ENCODE measurements at places on chromosomes 1 and 21.

- no peak for DNase-seq
These were observed 237.6 kb downstream of the NTNG1 start for GRCh38 chr1:107378426-107378825.

DNA sequence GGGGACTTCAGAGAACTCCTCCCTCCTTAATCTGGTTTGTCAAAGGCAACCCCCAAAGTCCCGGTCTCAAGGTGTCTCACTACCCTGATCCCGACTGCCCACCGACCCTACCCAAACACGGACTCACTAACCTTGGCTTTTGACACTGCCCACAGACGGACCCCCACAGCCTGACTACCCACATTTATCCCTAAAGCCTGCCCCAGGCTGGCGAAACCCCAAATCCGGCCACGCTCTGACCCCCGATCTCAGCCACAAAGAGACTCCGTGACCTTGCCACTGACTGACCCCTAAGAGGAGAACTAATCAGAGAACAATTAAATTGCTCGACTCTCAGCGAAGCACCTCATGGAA, 5.2 kb downstream of the ID3 start:
- no peak for DNase-seq

DNA sequence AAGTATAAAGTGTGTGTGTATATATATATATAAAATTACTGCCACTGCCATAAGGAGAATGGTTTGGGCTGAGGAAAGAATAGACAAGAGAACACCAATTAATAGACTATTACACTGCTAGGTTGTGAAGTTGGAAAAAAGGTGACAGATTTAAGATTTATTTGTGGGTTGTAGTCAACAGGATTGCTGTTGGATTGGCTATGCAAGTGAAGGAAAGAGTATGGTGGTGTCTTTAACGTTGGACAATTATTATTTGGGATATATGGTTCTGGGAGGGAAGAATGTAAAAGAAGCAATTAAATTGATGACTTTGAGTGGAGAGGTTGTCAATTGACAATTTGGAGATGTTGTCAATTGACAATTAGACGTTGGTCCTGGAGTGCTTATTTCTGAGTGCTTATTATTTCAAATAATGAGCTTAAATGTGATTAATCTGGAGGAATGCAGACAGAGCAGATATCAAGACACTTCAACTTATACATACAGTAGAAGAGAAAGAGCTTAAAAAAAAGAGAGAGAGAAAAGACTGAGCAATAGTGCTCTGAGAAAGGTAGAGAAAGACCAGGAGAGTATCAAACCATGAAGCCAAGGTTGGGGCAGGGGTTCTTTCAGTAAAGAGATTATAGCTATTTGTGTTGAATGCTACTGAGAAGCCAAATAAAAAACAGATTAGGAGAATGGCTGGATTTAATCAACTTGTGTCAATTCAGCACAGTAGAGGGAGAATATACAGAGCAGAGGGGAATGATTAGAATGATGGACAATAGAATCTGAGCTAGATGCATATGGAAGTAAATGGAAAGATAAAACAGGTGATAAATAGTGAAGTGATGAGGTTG, 9.7 kb downstream of the PTGS2 start:
- DNase-seq, result no peak

DNA sequence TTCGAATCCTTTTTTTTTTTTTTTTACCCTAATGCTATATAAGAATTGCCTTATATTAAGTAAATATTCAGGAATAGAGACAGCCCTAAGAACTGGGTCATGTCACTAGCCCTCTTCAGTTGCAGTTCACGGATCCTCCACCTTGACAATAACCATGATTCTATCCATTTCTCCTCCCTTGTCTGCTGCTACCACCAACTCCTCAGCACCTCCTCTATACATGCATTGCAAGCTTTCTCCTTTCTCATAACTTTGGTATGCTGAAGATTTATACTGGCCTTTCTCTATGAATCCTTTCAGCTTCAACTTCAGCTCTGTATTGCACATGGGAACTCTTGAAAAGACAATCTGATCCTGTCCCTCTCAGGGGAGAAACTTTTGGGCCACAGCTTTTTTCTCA, 14.3 kb upstream of the DR1 start:
- no peak for DNase-seq

DNA sequence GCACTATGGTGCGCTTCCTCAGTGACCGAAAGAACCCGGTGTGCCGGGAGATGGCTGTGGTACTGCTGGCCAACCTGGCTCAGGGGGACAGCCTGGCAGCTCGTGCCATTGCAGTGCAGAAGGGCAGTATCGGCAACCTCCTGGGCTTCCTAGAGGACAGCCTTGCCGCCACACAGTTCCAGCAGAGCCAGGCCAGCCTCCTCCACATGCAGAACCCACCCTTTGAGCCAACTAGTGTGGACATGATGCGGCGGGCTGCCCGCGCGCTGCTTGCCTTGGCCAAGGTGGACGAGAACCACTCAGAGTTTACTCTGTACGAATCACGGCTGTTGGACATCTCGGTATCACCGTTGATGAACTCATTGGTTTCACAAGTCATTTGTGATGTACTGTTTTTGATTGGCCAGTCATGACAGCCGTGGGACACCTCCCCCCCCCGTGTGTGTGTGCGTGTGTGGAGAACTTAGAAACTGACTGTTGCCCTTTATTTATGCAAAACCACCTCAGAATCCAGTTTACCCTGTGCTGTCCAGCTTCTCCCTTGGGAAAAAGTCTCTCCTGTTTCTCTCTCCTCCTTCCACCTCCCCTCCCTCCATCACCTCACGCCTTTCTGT, 7.3 kb upstream of the PIGV start:
- no peak for DNase-seq

- DNase-seq, result no peak
These were observed 37.8 kb downstream of the LPAR3 start for GRCh38 chr1:84855168-84855567.

GRCh38 chr1:82875170-82875569, 1074.4 kb downstream of the ADGRL2 start:
- no peak for DNase-seq

GRCh38 chr1:205769641-205770365, 5.5 kb downstream of the RAB29 start:
- no peak for DNase-seq

DNA sequence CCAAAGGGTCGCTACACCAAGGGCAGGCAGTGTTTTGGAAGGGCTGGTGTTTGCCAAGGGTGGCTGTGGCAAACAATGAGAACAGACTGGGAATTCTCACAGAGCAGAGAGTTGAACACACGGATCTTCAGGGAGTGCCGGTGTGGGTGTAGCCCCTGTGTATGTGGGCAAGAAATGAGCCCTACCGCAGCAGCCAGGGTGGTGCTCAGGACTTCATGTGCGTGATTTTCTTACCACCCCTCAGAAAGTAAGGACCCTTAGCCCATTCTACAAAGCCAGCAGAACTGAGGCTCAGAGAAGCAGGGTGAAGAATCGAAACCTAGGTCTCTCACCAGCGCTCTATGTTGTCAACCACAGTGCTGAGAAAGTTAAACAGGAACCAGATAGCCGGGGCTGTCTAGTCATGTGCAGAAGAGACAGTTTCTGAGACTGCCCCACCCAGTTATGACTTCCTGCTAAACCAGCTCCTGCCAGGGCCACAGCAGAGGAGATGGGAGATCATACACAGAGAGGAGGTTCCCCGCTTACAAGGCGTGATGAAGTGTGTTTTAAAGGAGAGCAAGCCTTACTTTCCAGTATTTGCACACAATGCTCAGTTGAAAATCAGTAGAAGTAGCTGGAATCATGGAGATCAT, 21.9 kb upstream of the MORC3 start:
- peak; percentile 63 for DNase-seq

GRCh38 chr21:42534421-42535378, 21.0 kb downstream of the SLC37A1 start:
- DNase-seq, result no peak

DNA sequence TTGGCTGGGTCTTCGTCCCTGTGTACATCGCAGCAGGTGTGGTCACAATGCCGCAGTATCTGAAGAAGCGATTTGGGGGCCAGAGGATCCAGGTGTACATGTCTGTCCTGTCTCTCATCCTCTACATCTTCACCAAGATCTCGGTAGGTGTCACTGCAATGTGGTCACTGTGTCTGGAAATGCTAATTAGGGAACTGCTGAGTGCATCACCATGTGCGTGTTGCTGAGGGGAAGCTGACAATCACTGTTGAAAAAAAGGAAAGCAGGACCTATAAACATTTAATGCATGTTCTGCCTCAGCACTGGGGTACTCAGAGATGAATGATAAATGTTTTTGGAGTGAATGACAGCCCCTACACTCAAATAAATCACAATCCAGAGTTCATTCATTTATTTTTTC, 6.8 kb downstream of the SLC5A9 start:
- DNase-seq, result no peak

GRCh38 chr1:16371725-16372124, 4.7 kb downstream of the SZRD1 start:
- DNase-seq, result no peak

DNA sequence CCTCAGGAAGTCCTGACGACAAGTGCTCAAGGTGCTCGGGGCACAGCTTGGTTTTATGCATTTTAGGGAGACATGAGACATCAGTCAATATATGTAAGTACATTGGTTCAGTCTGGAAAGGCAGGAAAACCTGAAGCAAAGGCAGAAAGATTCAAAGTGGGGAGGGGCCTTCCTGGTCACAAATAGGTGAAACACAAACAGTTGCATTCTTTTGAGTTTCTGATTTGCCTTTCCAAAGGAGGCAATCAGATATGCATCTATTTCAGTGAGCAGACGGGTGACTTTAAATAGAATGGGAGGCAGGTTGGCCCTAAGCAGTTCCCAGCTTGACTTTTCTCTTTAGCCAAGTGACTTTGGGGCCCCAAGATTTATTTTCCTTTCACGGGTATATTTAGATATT, 8.9 kb upstream of the RNF187 start:
- DNase-seq, result no peak

DNA sequence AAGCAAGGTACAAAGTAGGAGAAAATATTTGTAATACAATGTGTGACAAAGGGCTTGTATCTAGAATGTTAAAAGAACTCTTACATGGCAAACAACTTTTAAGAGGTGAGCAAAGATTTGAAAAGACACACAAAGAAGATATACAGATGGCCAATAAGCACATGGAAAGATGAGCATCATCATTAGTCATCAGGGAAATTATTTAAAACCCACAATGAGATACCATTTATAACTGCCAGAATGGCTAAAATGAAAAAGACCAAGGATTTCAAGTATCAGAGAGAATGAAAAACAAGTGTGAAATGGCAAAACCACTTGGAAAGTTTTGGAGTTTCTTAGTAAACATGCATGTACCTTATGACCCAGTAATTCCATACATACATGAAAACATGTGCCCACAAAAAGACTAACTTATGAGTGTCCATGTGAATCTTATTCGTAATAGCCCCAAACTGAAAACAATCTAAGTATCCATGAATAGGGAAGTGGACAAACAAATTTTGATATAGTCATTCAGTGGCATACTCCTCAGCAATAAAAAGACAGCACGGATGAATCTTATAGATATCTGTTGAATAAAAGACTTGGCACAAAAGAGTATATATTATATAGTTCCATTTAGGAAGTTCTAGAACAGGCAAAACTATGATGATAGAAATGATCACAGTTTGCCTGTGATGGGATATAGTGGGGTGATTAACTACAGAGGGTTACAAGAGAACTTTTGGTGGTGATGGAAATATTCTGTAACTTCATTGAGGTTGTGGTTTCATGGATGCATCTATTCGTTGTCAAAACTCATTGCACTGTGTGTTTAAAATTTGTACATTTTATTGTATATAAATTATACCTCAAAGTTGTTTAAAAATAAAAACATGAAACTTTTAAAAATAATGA, 82.0 kb downstream of the DISP1 start:
- DNase-seq, result no peak

GRCh38 chr1:9592510-9593075, 3.9 kb downstream of the TMEM201 start:
- DNase-seq, result no peak

GRCh38 chr1:179786815-179787685, 44.0 kb downstream of the FAM163A start:
- no peak for DNase-seq

DNA sequence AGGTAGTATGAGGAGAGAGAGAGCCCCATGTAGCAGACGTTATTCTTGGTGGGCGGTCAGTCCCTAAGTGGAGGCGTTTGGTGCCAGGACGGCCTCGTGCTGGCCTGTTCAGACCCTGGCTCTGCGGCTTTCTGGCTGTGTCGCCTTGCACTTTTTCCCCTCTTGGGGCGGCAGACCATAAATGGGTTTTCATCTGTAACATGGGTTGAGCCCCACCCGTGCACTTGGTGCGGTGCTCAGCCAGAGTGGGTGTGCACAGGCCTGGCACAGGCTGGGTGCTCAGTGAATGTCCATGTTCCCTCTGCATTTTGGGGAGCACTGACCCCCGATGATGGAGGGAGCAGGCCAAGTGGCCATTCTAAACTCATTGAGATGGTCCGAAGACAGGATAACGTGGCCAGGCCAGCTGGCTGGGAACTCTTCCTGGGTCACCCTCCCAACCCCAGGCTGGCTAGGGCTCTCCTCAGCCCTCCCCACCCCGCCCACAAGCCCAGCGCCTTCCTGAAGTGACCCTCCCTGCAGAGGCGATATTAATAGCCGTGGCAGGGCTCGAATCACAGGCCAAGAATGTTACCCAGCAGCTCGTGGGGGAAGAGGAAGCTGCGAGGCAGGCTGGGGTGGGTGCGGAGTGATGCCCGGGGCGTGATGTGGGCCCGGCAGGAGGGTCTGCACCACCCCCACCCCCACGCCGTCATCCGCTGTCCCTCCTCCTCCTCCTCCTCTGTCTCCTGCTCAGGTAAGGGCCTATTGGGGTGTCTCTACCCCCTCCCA, 78.5 kb downstream of the ARHGEF10L start:
- DNase-seq, result no peak

- DNase-seq, result no peak
These were observed 9.4 kb upstream of the THEMIS2 start for GRCh38 chr1:27862671-27863537.

- DNase-seq, result no peak
These were observed 6.2 kb downstream of the CORT start for GRCh38 chr1:10456048-10456447.

GRCh38 chr1:177796561-177796960, 173.3 kb downstream of the SEC16B start:
- no peak for DNase-seq

DNA sequence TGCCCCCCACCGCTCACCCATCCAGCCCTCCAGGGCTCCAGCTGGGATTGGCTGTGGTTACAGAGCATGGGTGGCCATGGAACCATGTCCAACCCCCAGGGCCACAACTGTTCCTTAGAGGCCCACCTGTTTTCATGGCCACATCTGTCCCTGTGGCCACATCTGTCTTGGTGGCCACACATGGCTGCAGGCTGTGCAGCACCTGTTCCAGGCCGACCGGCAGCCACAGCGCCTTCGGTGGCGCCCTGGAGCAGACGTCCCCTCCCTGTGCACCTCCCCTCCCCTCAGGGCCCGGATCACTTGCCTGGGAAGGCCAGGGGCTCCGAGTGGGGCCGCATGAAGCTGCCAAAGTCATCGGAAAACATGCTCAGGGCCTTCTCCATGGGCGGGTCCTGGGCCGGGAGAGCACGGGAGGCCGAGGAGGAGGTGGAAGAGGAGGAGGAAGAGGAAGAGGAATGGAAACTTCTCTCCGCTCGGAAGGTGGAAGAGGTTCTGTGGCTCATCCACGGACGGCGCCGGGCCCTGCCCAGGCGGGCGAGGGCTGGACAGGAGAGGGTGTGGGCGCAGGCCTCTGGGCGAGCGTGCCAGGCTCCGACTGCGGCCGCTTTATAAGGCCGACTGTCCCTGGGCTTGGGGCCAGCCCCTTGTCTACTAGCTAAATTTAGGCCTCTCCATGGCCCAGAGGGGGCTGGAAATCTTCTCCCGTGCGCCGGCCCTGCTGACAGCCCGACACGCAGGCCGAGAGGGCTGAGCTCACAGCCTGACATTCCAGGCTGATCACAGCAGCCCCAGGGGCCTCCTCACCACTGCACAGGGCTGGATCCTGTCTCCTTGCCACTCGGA, at the start of gene HSPB7:
TSS of gene HSPB7 (minus strand) at position 583 of the 843 bp plus-strand sequence. CDS start at position 503, 80 bp downstream.
- DNase-seq, result no peak
